ENCODE measurements at places on chromosomes 13 and 19. TPM values are rescaled to one million over a fixed set of nuclear protein-coding genes. Genes with fewer than 3 reads are reported as not detected.

DNA sequence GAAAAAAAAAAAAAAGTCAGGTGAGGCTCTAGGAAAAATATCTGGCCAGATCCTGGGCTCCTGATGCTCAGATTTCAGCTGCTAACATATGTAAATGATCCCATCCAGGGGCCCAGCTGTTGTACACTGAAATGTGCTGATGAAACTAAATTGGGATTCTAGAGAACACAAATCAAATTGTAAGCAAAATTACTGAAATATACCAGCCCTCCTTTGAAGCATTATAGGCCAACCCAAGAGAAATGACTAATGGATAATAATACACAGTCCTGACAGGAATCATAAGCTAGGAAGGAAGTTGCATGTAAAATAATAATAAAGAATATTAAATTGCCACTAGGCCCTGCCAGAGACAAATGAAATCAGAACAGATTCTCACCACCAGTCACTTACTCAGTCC is 17.8 kb downstream of the KCTD12 start:
- no peak for DNase-seq

DNA sequence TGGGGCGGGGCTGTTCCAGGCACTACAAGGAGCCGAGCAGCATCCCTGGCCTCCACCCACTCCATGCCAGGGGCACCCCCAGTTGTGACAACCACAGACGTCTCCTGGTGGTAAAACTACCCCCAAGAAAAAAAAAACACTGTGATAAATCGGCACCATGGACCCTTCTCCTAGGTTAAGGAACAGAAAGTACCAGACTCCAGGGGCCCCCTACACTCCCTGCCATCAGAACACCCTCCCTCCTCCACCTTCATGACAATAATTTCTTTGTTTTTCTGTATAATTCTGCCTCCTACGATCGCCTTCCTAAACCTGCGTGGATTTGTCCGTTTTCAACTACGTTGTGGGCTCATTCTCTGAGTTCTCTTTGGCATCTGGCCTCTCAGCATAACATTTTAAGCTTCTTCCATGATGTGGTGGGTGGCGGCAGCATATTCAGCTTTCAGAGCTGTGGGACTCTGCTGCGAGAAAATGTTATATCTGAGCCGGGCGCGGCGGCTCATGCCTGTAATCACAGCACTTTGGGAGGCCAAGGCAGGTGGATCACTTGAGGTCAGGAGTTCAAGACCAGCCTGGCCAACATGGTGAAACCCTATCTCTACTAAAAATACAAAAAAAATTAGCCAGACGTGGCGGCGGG is 8.6 kb downstream of the TLE2 start:
- DNase-seq = no peak

DNA sequence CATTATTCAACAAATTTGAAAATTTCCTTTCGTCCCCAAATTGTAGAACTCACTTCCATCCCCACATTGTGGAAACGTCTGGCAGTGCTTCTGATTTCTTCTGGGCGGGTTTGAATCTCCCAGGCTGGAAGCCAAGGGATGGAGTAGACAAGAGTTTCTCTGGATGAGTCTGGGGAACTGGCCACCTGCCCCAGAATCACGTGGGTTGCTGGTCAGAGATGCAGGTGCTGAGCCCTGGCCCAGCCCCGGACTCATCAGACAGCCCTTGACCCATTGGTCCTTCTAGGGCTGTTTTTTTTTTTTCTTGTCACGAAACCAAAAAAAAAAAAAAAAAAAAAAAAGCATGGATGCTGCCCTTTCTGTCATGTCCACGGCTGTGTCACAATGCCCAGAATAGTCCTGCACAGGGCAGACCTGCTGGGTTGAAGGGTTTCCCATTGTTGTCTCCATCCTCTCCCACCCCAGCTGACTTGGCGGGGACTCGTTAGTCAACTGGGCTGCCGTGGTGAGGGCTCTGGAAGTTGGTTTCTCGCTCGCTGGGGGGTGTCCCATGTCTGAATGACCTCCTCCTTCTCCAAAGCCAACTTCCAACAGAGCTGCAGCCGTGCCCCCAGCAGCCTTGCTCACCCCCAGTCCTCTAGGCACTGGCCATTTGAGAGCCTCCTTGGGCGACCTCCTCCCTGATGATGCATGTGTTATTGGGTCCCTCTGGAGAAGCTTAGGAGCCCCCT is 12.8 kb downstream of the CHST8 start:
- no peak for DNase-seq

DNA sequence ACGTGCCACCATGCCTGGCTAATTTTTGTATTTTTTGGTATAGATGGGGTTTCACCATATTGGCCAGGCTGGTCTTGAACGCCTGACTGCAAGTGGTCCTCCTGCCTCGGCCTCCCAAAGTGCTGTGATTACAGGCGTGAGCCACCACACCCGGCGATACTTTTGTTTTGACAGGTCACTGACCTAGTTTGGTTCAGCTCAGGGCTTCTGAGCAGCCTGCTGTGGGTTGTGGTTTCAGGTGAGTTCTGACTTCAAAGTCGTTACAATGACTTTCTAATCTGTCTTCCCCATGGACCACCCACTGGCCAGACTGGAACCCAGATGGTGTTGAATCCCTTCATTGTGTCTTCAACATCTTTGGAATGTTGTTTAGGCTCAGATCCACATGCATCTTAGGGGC is 73.8 kb downstream of the TRPM4 start:
- no peak for DNase-seq

DNA sequence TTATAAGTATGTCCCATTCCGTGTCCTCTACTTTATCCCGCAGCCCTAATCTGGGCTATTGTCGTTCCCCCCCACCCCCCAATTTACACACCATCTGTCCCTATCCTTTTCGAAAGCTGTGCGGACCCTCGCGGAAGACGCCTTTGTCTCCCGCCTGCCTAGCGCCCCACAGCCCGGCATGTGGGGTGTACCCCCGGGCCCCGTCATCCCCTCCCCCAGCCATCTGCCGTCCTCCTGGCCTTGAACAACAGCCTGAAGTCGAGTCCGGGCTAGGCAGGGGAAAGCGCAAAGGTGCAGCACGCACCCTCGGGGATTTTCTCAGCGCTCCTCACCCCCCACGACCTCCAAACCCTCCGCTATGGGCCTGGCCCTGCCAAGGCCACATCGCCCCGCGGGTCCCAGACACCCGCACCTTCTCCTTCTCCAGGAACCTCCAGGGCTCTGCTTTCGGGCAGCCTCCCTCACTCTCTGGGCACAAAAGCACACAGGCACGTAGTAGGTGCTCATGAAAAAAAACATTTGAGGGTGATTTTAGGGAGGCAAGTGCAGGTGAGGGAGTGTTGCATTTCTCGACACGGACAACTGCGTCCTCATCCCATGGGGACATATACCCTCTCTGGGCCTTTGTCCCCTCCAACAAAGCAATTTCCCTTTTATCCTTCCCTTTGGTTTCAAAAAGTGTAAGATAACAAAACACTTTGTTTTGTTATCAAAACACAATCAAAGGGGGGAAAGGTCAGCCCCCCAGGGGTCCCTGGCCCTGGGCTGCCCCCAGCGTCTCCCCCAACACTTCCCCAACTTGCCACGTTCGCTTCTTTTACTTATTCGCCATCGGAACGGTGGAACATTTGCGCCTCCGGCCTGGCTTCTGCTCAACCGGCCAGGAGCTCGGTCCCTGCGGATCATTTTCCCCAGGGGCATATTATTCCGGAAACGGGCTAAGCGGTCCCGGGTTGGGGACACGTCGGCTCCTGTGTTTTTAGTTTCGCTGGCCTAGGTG is 16.4 kb downstream of the CCDC124 start:
- DNase-seq = no peak

DNA sequence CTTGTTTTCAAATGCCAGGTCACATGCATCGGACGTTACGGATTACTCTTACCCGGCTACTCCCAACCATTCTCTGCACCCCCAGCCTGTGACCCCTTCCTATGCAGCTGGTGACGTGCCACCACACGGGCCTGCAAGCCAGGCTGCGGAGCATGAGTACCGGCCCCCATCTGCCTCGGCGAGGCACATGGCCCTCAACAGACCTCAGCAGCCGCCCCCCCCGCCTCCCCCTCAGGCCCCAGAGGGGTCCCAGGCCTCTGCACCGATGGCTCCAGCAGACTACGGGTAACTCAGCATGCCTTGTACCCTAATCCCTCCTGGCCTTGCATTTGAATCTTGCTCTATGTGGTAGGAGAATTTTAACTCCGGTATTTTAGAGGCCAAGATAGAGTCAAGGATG is 79.5 kb downstream of the GPR12 start:
- no peak for DNase-seq

DNA sequence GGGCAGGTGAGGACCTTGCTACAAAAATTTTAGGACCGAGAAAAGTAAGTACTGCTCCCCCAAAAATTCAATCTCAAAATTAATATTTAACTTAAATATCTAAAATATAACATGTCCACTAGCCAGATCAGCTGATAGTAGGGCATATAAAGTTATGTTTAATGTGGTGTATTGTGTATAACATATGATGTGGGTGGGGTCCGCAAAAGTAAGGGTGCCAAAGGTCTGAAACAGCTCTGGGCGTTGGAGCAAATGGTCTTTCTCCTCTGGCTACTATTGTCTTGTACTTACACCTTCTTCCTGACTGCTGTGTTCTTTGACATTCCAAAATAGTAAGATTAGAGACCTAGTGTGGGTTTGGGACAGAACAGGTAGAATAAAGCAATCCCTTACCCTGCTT is 41.2 kb downstream of the HTR2A start:
- DNase-seq = no peak

NCR1 gene
- not detected for total RNA-seq

CD37 gene
- not detected for total RNA-seq

DBP gene
- 34.2 TPM for total RNA-seq

ZNF20 gene
- total RNA-seq = 6.9 TPM

OR7G2 gene
- not detected for total RNA-seq
